Liver (tissue), 10 donors: ENCODE measurements at places on chromosomes 5 and 9. TPM values are rescaled to one million over a fixed set of nuclear protein-coding genes. Genes with fewer than 3 reads are reported as not detected.
A peak's percentile ranks its signal among the peaks of the same experiment; 100 is the strongest.

Gene CCL21
- total RNA-seq: 4.5 TPM

Gene C9orf152
- total RNA-seq: 0.08 TPM

Gene UNC13B
- total RNA-seq: 12.5 TPM

Gene DMRT3
- total RNA-seq: not detected

DNA sequence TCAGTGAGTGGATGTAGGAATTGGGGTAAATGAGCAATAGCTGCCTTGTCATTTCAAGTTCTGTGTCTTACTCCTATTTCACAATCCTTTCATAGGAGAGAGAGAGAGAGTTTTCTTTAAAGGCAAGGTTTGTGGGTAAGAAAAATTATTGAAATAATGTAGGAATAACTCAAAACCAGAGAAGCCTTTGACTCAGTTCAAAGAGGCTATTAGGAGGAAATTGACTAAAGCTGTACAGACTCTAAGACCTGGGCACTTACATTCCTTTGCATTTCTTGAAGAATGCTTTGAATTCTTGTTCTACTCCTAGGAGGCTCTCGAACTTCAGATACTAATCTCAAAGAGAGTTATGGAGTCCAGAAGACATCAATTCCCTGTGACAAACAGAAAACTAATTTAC lies 257.1 kb downstream of the FBXL7 start:
- no peaks in the 10 kb centered on the region for H3K27me3 ChIP-seq
- H3K4me3 ChIP-seq: no peak overlapping the region
- no peaks in the 10 kb centered on the region for H3K36me3 ChIP-seq
- no peaks in the 10 kb centered on the region for H3K4me1 ChIP-seq
- DNase-seq: no peak

DNA sequence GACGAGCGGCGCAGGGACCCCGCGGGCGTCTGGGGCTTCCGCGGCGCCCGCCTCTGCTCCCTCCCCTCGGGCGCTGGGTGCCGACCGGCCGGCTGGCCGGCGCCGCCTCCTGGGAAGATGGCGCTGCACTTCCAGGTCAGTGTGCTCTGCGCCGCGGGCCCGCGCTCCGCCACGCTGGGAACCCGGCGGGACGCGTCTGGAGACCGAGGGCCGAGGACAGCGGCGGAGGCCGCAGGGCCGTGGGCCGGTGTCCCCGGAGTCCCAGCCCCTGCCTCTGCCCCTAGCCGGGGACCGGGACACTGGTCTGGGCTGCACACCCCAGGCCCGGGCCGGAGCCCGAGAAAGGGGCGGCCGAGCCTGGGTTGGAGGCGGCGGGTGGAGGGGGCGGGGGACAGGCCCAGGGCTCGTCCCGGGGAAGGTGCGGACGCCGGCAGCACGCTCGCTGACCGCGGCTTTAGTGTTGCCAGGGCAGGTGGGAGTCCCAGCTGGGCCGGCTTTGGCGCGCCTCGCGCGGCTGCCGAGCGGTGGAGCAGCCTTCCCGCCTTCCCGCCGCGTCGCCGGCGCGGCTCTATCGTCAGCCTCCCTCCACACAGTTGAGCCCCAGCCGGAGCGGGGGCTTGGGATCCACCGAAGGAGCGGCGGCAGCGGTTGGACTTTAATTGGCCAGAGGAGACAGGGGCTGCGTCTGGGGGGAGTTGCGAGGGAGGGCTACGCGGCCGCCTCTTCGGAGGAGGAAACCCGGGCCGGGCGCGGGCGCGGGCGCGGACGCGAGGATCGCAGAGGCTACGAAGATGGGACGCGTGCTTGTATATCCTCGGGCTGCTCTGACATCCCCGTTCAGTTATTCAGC lies at the start of gene RANBP17:
Gene RANBP17 (plus strand): TSS at position 102 of the 850 bp plus-strand sequence.
- peak within 1 kb of the TSS; percentile 49 for H3K4me3 ChIP-seq
- H3K27ac ChIP-seq: no peak within 1 kb of the TSS
- peak; percentile 49 for DNase-seq
- no peaks in the 10 kb centered on the region for H3K36me3 ChIP-seq
- no peaks in the 10 kb centered on the region for H3K27me3 ChIP-seq
- peaks cover 5% of the 10 kb centered on the region for H3K4me1 ChIP-seq

DNA sequence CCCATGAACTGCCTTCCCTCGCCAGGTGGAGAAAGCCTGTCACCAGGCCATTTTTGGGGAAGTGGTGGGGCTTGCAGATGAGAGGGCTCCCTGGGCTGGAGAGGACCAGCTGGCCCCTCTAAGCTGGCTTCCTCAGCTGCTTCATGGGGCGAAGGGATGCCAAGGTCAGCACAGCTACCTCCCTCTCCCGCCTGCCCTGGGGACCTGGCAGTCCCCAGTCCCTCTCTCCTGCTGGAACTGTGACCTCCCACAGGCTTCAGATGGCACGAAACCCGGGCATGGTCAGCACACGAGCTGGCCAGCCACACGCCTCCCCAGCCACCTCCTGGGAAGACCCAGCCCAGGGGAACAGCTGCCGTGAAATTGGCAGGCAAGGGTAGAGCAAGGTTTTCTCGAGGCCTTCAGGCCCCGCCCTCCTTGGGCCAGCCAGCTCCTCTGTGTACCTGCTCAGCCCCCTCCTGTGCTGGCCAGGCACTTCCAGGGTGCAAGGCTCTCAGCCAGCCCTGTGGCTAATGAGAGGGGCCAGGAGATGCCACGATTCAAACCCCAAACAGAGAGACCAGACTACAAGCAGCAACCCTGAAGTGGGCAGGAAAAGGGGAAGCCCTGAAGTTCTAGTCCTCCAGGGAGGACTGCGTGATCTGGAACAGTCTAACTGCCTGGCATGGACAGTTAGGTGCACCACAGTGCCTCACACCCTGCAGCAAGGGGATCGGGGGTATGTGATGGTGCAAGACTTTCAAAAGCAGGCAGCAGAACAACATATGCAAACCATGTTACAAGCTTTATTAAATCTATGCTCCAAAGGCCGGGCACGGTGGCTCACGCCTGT lies 12.9 kb downstream of the PLPP7 start:
- H3K27ac ChIP-seq: no peak overlapping the region
- DNase-seq: no peak
- no peaks in the 10 kb centered on the region for H3K27me3 ChIP-seq
- no peaks in the 10 kb centered on the region for H3K36me3 ChIP-seq
- no peaks in the 10 kb centered on the region for H3K4me1 ChIP-seq

GRCh38 chr5:173866243-173866857 lies 21.8 kb upstream of the CPEB4 start:
- H3K27ac ChIP-seq: no peak overlapping the region
- no peaks in the 10 kb centered on the region for H3K36me3 ChIP-seq
- H3K27me3 ChIP-seq: no peaks in the 10 kb centered on the region
- DNase-seq: no peak
- no peaks in the 10 kb centered on the region for H3K4me1 ChIP-seq

- no peak overlapping the region for H3K27ac ChIP-seq
- H3K27me3 ChIP-seq: no peaks in the 10 kb centered on the region
- no peak for DNase-seq
- no peaks in the 10 kb centered on the region for H3K36me3 ChIP-seq
These were observed 11.1 kb downstream of the ZNF608 start for GRCh38 chr5:124735169-124735858.

- peaks cover 11% of the 10 kb centered on the region for H3K4me1 ChIP-seq
- no peaks in the 10 kb centered on the region for H3K27me3 ChIP-seq
- H3K4me3 ChIP-seq: peak overlapping the region; percentile 76
- DNase-seq: no peak
These were observed 599 bp downstream of the LYRM7 start for GRCh38 chr5:131171276-131171810.

- no peak overlapping the region for H3K4me3 ChIP-seq
- H3K4me1 ChIP-seq: no peaks in the 10 kb centered on the region
- no peaks in the 10 kb centered on the region for H3K36me3 ChIP-seq
These were observed 55.1 kb upstream of the OTULINL start for GRCh38 chr5:14526493-14526892.

DNA sequence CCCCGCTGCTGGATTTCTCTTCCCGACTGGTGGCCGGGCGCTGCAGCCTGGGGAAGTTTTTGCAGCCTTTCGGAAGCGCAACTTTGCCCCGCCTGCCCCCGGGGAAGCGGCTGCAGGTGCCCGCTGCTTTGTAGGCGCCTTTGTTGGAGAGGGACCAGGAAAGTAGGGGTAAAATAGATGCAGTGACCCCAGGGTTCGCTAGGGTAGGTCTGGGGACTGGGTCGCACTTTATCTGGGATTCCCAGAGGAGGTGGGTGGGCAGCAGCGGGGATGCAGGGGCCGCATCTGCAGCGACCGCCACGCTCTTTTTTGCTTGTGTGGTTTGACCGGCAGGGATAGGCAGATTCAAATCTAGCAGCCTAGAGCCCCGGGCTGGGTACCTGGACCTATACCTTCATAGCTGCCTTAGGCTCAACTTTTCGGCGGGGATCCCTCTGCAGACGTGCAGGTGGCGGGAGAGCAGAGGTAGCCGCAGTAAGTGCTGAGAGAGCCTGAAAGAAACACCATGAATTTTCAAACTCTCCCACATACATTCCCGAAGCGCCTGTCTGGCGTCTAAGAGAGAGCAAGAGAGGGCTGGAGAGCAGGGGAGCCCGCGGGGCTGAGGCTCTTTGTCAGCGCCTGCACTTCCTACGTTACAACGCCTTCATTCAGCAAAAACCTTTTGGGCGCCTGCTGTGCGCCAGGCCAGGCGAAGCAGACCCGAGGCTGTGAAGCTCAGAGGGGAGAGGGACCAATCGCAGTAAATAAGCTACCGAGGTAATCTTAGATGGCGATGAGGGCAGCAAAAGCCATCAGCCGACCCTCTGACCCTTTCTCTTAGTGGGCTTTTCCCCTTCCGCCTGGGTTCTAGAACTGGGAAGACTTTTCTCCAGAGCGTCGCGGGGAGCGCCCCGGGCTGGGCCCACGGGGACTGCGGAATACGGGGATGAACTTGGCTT lies 642 bp downstream of the SV2C start:
- no peak for DNase-seq
- H3K4me1 ChIP-seq: peaks cover 27% of the 10 kb centered on the region
- H3K27me3 ChIP-seq: peaks cover 21% of the 10 kb centered on the region
- H3K36me3 ChIP-seq: no peaks in the 10 kb centered on the region
- H3K27ac ChIP-seq: no peak overlapping the region

DNA sequence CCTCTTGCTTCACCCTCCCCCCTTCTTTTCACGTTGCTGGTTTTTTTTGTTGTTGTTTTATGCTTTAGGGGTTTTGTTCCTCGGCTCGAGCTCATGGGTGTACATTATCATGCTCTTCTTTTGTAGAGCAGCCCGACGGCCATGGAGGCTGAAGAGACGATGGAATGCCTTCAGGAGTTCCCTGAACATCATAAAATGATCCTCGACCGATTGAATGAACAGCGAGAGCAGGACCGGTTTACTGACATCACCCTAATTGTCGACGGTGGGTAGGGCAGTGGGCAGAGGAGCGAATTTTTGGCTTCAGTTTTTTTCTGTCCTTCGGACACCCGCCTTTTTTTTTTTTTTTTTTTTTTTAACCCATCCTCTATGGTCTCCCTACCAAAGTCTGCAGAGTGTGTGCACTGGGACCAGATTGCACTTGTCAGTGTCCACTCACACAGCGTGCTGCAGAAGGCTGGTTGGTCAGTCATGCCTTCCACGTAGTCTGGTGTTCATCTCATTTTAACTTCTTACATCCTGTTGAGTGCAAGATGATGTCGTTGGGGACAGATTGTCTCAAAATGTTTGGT lies 1.3 kb downstream of the ZNF131 start:
- H3K27ac ChIP-seq: peak overlapping the region; percentile 100
- peaks cover 18% of the 10 kb centered on the region for H3K4me1 ChIP-seq
- no peaks in the 10 kb centered on the region for H3K27me3 ChIP-seq
- peaks cover 8% of the 10 kb centered on the region for H3K36me3 ChIP-seq
- H3K4me3 ChIP-seq: peak overlapping the region; percentile 89
- no peak for DNase-seq

GRCh38 chr9:133115604-133116345 lies 5.3 kb downstream of the RALGDS start:
- H3K4me3 ChIP-seq: no peak overlapping the region
- peaks cover 6% of the 10 kb centered on the region for H3K36me3 ChIP-seq
- no peaks in the 10 kb centered on the region for H3K27me3 ChIP-seq
- H3K27ac ChIP-seq: no peak overlapping the region

GRCh38 chr5:149610589-149611255 lies 29.4 kb downstream of the ARHGEF37 start:
- H3K4me1 ChIP-seq: peaks cover 12% of the 10 kb centered on the region
- H3K4me3 ChIP-seq: no peak overlapping the region
- no peaks in the 10 kb centered on the region for H3K36me3 ChIP-seq
- peak overlapping the region; percentile 6 for H3K27ac ChIP-seq
- no peaks in the 10 kb centered on the region for H3K27me3 ChIP-seq

DNA sequence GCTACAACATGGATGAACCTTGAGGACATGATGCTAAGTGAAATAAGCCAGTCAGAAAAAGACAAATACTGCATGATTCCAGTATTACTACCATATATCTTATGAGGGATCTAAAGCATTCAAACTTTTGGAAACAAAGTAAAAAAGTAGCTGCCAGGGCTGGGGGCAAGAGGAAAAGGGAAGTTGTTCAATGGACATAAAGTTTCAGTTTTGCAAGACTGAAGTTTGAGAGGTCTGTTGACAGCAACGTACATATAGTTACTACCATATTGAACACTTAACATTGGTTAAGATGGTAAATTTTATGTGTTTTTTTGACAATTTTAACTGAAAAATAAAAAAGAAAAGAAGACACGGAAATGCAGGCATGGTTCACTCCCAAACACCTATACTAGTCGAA lies 77.6 kb downstream of the MAPKAP1 start:
- no peaks in the 10 kb centered on the region for H3K27me3 ChIP-seq
- no peak overlapping the region for H3K4me3 ChIP-seq
- H3K27ac ChIP-seq: no peak overlapping the region
- no peaks in the 10 kb centered on the region for H3K36me3 ChIP-seq

DNA sequence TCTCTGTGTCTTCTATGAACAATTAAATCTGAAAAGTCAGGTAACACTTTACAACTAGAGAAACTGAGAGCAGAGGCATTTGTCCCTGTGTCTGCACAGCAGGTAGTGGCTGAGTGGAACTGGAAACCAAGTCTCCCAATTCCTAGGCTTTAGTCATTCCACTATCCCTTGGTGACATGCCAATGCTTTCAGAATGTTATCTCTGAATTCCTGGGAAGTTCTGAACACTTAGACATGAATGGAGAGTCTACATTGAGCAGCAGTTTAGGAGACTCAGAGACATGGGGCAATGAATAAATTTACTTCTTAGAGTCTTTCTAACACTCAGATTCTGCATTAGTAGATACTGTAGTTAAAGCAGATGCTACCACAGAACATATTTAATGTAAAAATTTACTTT lies 94.8 kb upstream of the APC start:
- no peaks in the 10 kb centered on the region for H3K36me3 ChIP-seq
- no peaks in the 10 kb centered on the region for H3K27me3 ChIP-seq
- no peaks in the 10 kb centered on the region for H3K4me1 ChIP-seq
- H3K27ac ChIP-seq: no peak overlapping the region
- no peak for DNase-seq

- H3K36me3 ChIP-seq: no peaks in the 10 kb centered on the region
- H3K4me3 ChIP-seq: no peak overlapping the region
- H3K27me3 ChIP-seq: no peaks in the 10 kb centered on the region
- peak overlapping the region; percentile 10 for H3K27ac ChIP-seq
- DNase-seq: peak; percentile 83
These were observed 5.7 kb upstream of the SEC16A start for GRCh38 chr9:136488247-136489214.

GRCh38 chr5:153676406-153676805 lies 185.9 kb downstream of the GRIA1 start:
- H3K27ac ChIP-seq: no peak overlapping the region
- H3K27me3 ChIP-seq: no peaks in the 10 kb centered on the region
- H3K4me1 ChIP-seq: no peaks in the 10 kb centered on the region
- H3K36me3 ChIP-seq: no peaks in the 10 kb centered on the region
- no peak overlapping the region for H3K4me3 ChIP-seq
- DNase-seq: no peak
